Activated CD4-positive, alpha-beta T cell treated with anti-CD3 and anti-CD28 coated beads for 1 hour (primary cell): ENCODE measurements at places on chromosomes 2 and 18.

DNA sequence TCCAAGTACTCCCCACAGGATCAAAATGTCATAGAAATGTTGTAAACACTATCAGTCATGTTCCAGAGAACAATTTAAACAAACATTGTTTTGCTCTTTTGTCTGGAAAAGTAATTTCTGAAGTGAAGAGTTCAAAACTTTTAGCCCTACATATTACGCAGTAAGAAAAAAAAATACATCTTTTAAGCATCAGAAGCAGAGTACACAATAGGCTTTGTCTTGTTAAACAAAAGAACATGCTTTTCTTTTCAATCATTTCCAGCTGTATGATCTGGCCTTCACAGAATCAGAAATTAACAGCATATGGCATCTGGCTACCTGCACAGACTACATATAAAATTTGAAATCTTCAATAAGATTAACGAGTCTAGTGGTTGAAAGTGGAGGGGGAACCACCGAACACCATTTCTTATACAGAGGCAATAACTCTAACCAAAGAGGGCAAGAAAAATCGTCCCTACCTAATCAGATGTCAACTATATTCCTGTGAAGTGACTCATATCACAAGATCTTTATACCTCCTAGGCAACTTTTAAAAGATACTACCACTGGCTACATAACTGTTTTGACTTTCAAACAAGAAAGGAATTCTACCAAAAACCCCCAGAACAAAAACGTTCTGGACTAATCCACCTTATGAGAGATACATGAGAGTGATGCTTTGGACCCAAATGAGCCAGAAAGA, 149.3 kb downstream of the EXOC6B start:
- no peak for DNase-seq

- no peak for DNase-seq
Observed at GRCh38 chr2:132414081-132414480, 2.5 kb upstream of the GPR39 start.

GRCh38 chr2:198657512-198658121, 800.1 kb downstream of the SATB2 start:
- DNase-seq: no peak

DNA sequence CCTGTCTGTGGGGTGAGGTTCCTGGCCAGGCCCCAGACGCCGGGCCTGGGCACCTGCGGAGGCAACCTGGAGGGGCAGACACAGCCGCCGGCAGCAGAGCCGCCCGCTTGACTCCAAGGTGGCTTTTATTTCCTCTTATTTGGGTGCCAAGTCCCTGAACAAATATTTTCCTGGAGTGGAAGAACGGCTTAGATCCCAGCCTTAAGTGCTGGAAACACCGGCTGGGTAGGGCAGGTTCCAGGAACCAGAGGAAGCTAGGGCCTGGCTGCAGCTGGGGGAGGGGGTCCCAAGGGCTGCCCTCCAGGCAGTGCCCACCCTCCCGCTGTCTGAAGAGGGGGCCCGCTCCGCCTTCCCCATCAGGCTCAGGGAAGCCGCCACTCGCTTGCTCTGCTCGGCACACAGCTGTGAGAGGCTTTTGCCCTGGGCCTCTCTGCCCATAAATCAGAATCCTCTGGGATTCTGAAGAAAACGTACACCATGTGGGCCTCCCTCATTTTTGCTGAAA, 28.2 kb downstream of the SDC1 start:
- no peak for DNase-seq

DNA sequence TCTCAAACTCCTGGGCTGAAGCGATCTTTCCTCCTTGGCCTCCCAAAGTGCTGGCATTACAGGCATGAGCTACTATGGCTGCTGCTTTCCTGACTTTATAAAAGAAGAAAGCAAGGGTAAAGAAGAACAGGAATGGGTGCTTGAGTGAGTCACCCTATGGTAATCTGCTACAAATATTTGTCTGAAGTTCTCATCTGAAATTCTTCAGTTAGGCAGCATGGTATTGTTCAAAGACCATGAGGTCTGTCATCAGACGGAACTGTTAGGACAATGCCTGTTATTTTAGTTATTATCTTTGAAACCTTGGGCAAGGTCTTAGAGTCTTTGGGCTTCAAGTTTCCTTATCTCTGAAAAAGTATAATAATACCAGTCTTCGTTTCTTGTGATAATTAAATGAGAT, 695.8 kb downstream of the RNF144A start:
- no peak for DNase-seq

GRCh38 chr2:241036397-241036963, 38.1 kb downstream of the SNED1 start:
- DNase-seq: peak; percentile 39

DNA sequence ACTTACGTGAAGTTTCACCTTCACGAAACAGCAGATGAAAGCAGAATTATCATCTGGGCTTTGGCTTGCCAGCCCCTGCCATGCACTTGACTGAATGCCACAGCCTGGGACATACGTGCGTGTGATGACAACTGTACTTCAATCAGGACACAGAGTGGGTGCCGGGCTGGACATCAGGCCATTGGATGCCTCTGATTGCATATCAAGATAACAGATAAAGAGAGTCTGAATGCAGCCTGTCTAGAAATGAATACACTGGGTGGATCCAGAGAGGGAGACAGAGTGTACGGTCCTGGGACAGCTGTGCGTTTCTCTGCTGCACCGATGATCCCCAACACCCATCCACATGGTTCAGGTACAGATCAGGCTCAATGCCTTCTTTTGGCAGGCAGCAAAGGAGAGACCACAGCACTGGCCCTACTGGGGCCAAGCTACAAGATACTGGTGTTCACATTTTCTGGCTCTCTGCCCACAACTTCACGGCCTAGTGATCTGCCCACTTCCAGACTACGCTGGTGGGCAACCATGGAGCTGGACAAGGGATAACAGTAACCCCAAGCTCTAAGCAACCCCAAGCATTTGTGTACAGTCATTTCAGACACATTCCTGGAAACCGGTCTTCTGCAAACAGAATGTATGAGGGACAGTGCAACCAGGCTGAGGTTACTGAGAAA, 35.6 kb downstream of the FBLN7 start:
- no peak for DNase-seq

DNA sequence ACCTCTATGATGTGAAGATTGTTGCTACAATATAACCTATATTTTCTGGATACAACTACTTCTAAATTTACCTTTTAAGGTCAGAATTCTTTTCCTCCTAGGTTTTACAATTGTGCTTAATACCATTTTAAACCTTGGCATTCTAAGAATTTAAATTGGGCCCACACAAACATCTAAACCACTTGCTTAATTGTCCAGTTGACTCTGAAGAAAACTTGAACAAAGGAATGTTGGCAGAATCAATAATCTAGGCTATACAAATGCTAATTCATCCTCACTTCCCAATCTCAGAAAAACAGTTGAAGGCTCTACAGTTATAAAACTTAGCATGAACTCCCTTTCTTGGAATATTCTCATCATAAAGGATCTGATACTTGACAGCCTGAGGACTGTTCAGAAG, 84.3 kb downstream of the RPRM start:
- DNase-seq: no peak

DNA sequence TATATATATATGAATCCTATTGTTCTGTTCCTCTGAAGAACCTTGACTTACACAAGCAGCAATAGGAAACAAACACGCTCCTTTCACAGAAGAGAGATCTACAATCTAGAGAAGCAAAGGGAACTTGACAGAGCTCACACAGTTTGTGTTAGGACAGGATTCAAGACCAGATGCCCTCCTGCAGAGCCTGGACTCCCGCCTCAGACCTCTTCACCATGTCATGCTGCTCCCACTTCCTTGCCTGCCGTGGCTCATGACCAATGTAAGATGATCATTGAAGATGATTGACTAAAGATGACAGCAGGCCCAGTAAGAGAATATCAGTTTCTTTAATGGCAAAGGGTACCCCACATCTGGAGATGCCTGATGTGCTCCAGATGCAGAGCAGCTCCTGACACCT, 111.2 kb upstream of the AGAP1 start:
- DNase-seq: no peak

GRCh38 chr18:63843008-63843407, 44.5 kb upstream of the SERPINB2 start:
- no peak for DNase-seq

- DNase-seq: no peak
Observed at GRCh38 chr18:13570216-13570615, 156.1 kb downstream of the FAM210A start.

- no peak for DNase-seq
Observed at GRCh38 chr18:6547476-6547875, 132.8 kb upstream of the L3MBTL4 start.

DNA sequence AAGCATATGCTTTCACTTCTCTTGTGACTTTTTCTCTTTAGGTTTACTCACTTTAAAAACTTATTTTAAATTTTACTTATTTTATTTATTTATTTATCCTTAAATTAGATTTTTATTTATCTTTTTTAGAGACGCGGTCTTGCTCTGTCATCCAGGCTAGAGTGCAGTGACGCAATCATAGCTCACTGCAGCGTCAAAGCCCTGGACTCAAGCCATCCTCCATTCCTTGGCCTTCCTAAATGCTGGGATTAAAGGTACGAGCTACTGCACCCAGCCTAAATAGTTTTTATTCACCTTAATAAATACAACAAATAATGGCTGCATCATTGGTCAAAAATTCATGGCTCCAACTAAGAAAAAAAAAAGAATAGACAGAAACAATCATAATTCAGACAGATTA, 415.7 kb upstream of the FIGN start:
- DNase-seq: no peak

- no peak for DNase-seq
Observed at GRCh38 chr2:181642086-181642485, 14.8 kb downstream of the CERKL start.

- DNase-seq: no peak
Observed at GRCh38 chr2:18891600-18892345, 302.4 kb upstream of the NT5C1B start.

DNA sequence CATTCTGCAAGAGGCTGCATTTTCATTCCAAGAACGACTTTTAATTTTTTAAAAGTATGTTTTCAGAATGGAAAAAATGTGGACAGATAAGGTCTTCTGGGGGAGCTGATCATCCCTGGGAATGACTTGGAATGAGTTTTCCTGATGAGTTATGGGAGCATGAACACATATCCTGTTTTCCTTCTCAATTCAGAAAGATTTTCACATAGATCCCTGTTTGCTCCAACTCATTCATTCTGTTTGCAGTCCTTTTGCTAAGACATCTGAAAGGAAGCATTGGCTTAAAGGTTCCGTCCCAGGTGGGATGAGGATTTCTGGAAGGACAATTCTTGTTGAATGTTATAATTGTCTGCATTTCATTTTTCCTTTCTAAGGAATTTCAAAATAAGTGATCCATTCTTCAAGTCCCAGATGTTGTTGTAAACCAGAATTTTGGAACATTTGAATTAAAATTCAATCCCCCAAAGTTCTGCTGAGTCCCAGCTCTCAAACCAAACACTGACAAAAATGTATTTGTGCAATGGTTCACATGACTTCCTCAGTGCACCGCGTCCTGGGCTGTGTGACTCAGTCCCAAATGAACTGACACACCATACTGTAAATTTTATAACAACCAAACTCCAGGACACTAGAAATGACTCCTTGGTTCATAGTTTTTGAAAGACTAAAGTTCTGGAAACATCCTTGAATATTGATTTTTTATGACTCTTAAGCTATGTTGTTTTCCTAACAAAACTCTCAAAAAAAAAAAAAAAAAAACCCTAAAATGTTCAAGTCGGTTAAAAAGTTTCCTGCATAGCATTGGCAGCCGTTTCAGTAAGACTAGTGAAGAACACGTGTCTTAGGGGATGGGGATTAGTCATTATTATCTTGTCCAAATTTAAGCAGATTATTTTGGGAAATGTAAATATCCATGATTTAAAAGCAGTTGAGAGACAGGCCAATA, 281.8 kb upstream of the TCF4 start:
- DNase-seq: no peak

DNA sequence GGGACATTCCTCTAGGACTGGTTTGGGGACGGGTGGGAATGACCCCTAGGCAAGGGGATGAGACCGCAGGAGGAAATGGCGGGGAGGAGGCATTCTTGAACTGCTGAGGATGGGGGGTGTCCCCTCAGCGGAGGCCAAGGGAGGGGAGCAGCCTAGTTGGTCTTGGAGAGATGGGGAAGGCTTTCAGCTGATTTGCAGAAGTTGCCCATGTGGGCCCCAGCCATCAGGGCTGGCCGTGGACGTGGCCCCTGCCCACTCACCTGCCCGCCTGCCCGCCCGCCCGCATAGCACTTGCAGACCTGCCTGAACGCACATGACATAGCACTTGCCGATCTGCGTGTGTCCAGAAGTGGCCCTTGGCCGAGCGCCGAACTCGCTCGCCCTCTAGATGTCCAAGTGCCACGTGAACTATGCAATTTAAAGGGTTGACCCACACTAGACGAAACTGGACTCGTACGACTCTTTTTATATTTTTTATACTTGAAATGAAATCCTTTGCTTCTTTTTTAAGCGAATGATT, 4.9 kb downstream of the INHBB start:
- no peak for DNase-seq

- DNase-seq: no peak
Observed at GRCh38 chr18:26869640-26870039, 4.1 kb upstream of the AQP4 start.

DNA sequence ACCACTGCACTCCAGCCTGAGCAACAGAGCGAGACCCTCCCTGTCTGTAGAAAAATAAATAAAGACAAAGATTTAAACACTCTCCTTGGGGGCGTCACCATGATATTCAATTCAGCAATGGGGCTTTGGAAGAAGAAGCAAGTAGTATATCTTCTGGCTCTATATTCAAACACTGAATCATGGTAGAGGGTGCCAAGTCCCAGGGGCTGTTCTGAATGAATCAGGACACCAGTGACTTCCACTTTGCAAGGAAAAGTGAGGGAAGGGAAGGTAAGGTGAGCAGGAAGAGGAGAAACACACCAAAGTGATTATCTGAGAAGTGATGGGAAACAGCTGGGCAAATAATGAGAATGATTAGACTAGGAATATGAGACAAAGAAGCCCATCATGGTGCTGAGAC, 80.5 kb downstream of the AAK1 start:
- DNase-seq: no peak

GRCh38 chr2:161976295-161976694, 97.7 kb downstream of the DPP4 start:
- no peak for DNase-seq

GRCh38 chr2:159091381-159091780, 122.9 kb downstream of the TANC1 start:
- DNase-seq: no peak

DNA sequence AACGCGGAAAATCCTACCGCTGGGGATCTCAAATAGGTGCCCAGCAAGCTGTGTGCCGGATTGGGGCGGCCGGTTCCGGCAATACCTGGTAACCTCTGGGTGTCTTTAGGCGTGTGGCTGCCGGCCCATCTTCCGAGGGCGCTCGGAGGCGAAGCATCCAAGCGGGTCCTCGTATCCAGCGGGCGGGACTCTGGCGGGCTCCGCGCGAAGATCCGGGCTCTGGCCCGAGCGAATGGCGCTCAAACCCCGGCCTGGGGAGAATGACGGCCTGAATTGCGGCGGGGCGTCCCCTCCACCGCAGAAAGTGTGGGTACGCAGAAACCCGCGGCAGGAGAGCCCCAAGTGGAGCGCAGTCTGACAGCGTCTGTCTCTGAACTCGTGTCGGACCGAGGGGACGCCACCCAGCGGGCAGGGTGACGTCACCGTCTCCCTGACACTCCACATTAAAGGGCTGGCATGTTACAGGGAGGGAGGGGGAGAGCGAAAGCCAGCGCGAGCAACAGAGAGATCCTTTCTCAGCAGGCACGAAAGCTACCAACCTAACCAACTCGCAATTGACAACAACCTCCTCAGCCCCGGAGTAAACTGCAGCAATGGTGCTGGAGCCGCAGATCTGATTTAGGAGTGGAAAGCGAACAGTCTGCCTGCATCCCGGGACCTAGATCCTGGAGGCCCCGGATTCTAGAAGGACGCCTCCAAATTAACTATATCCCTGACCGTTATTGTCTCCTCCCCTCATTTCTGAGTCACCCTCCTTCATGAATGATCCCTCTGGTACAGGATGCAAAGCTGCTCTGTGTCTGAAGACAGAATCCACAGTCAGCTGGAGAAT, at the start of gene SKOR2:
SKOR2 (minus strand) TSS at position 372 of the 832 bp plus-strand sequence. CDS start 2,477 bp downstream, outside the sequence.
- DNase-seq: no peak
